ENCODE measurements at places on chromosomes 1 and 21. TPM values are rescaled to one million over a fixed set of nuclear protein-coding genes. Genes with fewer than 3 reads are reported as not detected.

DNA sequence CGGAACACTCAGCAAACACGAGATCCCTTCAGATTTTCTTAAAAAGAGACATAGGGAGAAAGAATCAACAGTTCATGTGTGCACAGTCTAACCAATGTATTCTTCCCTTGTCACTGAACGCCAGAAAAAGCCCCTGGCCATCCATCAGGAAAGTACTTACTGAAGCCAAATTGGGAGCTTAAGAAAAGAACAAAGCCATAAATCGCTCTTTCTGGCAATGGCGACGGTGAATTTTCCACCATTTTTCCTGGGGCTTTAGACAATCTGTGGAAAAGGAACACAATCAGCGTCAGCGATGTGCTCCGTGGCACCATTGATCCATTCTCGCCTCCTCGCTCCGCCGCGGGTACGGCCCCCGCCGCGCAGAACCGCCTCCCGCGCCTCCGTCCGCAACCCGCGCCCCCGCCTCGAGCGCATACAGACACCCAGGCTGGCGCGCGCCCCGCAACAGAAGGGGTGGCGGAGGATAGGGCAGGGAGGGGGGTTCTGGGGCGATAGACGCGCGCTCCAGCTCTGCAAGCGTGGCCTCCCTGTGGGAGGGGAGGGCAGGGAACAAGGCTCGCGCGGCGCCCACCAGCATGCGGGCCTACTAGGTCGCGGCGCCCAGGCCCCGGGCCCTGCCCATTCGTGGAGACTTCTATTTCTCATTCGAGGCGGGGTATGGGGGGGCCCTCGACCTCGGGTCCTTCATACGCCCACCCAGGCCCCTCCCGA is 440 bp downstream of the PIGP start:
- DNase-seq = peak; percentile 67

- no peak for DNase-seq
These were observed 2028.7 kb downstream of the NCAM2 start for GRCh38 chr21:23026878-23027277.

DNA sequence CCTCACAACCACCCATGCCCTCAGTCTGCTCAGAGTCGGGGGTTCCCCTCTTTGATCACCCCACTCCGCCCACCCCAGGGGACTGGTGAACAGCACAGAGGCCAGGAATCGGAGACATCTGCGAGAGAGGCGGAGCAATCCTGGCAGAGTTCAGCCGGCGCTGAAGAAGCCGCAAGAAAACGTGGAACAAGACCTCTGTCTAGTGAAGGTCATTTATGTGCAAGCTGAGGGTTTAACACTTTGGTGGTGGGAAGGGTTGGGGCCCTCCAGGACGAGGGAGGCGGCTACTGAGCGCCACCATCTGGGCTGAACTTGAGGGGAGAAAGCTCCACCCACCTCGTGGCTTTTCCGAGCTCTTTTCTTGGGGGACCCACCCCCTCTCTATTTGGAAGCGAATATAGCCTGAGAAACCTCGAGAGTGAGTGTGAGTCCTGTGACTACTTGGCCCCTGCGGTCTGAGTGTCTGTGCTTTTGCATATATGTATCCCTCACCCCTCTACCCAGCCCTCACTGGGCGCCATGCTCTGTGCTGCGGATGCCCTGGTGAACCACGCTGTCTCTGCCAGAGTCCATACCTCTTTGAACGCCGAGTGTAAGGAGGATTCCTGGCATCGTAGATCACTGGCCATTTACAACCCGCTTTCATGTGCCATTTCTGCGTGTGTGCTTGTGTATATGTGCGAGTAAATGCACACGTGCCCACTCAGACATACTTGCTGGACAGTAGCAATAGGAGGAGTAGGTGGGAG is 1.2 kb upstream of the EPHA10 start:
- peak; percentile 75 for DNase-seq

DNA sequence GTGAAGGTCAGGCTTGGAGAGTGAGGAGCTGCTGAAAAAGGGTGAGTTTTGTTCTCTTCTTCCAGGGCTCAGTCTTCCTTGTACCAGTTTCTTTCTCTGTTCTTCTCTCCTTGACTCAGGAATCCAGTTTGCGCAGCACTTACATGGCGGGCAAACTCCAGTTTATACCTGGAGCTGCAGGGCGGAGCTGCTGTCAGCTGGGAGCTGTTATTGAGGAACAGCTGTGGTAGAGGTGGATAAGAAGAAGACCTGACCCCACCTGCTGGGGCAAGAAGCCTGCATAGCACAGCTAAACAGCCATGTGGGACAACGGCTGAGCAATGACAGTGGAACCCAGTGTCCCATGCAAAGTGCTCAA is 46.2 kb downstream of the GALNT2 start:
- no peak for DNase-seq

DNA sequence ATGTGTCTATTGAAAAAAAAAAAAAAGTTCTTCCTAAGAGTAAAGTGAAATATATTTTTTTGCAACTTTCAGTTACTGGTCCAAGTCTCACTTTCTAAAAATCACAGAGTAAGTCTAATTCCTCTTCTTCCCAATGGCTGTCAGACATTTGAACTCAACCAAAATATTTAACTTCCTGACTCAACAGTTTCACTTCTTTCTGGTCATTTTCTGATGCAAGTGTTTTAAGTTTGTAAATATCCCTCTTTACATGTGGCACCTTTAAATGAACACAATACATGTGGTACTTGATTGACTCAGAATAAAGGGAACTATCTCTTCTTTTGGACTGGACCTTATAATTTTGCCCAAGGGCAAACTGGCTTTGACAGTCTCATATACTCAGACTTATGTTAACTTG is 76.7 kb downstream of the ASH1L start:
- no peak for DNase-seq

- no peak for DNase-seq
These were observed 15.0 kb downstream of the PCAT6 start for GRCh38 chr1:202825748-202826147.

DNA sequence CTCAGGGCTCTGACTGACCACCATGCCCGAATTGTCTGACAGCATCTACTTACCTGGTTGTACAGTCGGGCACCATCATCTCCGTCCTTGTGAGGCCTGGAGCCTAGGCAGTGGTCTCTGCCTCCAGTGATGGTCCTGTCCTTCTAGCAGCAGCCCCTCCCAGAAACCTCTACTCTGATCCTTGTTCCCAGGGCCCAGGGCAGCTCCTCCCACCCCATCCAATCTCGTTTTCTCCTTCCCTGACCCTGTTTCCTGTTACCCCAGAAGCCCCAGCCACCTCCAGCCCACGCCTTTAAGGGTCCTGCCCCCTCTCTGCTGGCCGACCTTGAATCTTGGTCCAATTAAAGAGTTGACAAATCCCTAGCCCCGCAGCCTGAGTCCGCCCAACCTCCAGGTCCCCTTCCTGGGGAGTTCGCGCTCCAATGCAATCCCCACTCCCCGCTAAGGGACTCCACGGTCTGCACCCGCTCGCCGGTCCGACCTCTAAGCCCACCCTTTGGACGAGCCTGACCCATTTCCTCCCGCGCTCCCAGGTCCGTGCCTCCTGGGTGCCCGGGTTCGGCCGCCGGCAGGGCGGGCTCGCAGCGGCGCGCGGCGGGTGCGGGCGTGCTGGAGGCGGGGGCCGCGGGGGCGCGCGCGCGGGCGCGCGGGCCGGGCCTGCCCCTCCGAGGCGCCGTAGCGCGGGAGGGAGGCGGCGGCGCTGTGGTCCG is at the start of gene B4GALT2:
B4GALT2 (plus strand) TSS at position 660 of the 710 bp plus-strand sequence. CDS start 1,951 bp downstream, outside the sequence.
- peak; percentile 71 for DNase-seq

DNA sequence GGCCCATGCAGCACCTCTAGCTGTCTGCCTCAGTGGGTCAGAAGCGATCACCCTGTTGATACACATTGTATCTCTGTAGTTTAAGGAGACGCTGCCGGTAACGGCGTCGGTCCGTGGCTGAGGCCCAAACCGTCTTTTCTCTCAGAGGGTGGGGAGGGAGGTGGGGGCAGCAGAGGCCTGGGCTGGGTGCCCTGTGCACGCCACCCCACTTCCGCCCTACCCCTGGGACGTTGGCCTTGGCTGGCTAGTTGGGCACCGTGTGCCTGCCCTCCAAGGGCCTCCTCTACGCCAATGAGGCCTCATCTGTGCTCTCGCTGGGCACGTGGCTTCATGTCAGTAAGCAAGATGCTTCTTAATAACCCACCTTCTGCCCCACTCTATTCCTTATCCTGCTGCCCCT is 9.4 kb downstream of the ZC3H12A start:
- DNase-seq = no peak

- no peak for DNase-seq
These were observed 50.3 kb downstream of the ARID4B start for GRCh38 chr1:235277709-235278108.

Gene PACC1
- 17.1 TPM for polyA plus RNA-seq
